ENCODE measurements at places on chromosomes 4 and X.

DNA sequence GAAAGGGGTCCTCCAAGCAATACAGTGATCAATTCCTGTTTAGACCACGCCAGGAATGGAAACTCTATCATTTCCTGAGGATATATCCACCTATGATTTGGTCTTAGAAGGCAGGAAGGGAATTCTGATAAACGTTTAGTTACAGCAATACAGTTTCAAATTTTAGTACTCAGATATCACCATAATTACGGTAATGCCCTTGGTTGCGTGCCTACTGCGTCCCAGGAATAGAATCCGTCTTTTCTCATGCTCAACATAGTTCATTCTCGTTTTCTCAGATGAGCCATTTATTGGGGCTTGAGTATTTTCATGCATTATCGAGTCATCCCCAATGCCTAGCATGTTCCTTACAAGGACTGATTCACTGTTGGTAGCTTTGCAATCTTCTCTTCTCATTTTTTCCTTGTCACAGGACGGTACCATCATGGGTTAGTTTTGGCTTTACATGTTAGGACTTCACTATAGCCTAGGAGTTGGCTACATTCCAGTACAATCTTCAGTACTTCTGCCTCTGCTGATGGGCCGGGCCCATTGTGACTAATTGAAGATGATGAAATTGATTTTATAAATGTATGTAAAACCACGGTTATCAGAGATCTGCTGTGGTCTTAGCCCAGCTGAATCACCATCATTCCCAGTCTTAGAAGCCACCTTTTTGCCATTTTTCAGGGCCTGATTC lies 4.4 kb upstream of the PRKX start:
- DNase-seq: no peak

GRCh38 chr4:111693758-111694157 lies 451.5 kb upstream of the FAM241A start:
- no peak for DNase-seq

- DNase-seq: no peak
These were observed 457.9 kb downstream of the FAT4 start for GRCh38 chr4:125772680-125773079.

DNA sequence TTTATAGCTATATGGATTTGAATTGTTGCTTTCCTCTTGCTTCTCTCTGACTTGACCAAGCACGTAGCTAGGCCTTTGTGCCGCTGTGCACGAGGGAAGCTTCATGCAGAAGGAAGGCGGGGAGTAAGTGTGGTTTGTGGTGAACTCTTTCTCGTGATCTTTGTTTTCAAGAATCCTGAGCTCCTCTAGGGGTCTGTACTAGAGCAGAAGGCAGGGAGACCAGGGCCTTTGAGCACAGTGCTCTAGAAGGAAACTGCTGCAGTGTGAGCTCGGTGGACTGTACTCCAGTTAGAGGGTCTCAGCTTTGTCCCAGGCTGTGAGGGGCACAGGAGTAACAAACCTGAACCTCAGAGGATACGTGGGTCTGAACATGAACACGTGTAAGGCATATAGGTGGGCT lies 49.0 kb downstream of the AGA start:
- no peak for DNase-seq

DNA sequence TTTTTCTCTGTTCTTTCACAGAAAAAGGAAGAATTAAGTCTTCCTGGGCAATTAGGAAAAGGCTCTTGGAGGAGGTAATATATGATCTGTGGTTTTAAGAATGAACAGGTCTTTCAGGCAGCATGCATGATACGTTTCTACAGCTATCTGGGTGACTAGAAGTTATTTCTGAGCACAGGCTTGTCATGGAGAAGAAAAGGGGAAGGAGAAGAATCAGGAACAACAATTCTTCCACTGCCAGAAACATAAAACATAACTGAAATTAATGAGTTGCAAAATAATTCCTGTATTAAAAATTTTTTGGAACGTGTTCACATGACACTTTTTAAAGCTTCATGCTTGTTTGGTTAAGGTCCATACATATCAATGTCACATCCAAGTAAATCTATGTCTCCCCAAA lies 17.7 kb upstream of the STIM2 start:
- no peak for DNase-seq

DNA sequence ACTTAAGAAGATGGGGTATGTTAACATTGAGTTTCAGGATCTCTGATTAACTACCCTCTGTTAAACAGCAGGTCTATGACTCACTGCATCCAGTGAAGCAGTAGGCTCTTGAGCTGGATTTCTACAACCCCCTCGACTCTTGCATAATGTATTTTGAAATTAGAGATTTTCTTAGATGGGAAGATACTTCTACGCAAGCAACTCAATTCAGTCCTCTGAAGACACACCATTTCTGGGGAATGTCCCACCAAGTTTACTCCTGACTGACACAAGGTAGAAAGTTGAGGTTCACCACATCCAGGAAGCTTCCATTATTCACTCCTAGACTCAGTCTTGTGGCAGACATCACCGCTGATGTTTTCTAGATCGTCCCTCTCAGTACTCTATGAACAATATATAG lies 12.9 kb downstream of the PALLD start:
- DNase-seq: no peak

DNA sequence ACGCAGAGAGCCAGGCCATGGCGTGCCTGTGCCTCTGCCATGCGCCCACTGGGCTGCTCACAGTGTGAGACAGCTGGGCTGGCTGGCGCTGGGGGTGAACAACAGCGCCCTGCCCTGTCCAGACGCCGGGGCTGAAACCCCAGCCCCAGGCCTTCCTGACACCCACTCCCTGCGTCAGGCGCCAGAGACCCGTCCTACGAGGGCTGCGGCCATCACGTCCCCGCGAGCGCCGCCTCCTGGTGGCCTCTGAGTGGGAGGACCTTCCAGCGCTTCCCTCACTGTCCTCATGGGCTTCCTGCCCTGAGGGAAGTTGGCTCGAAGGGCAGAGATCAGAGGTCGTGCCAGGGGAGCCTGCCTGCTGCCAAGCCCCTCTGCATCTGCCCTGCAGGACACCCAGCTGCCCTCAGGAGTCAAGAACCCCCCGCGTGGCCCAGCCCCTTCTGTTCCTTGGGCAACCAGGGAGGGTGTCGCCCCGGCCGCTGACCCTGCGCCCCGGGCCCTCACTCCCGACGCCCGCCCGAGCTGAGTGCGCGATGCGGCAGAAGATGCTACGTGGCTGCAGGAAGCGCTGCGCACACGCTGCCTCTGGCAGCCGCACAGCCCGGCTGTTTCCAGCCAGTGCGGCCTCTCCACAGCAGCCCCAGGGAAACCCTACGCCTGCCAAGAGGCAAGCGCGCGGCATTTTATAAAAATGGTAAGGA lies 16.2 kb downstream of the NELFA start:
- DNase-seq: no peak

GRCh38 chr4:173943547-173943946 lies 339.9 kb downstream of the FBXO8 start:
- DNase-seq: no peak
